Hematopoietic multipotent progenitor cell treated with erythropoietin and hydrocortisone succinate and interleukin-3 and kit ligand, for 17 days (in vitro differentiated cells): ENCODE measurements at places on chromosomes 2 and 18.

- no peak for DNase-seq
Observed at GRCh38 chr2:168156661-168157060, 90.7 kb downstream of the STK39 start.

DNA sequence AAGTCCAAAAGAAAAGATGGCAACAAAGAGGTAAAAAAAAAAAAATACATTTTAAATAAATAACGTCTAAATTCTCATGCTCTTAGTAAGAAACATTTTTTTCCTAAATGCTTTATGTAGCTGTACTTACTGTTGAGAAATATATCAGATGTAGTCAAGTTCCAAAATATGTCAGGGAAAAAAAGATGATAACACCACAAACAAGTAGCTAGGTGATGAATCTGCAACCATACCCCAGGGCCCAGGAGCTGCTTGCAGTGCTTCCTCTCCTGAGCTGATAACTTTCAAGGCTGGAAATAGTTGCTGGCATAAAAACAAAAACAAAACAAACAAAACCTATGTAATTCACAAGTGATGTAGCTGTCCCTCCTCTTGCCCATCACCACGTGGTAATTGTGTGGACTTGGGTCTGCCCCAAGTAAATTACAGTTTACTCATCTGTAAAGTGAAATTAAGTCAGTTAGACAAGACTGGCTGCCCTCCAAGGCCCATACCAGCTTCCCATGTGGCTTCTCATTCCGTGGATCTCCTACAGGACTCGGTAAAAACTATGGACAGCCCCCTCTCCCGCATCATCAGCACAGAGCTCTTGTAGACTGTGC lies 82.6 kb downstream of the SP100 start:
- no peak for DNase-seq

DNA sequence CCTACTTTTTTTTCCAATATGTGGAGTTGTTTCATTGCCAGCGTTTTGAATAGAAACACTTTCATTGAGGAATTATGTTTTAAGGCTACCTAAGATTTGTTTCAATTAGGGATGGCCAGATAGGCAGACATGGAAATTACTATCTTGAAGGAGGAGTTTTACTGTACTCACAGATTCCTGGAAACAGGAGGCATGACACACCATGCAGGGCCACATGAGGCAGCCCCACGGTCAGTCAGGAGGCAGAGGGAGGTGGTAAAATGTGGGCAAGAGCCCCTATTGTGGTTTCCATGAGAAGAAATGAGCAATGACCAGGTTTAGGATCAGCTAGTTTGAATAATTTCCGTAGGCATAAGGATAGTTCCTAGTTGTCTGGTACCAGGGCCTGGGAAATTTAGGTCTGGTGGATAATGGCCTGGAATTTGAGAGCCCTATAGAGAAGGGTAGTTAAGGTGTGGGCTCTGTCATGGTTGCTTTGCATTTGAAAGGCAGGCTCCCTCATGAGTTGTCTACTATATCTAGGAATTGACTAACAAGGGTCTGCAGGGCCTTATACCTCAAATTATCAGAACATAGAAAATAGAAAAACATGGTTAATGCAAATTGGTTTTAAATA lies 360.0 kb upstream of the KCNJ3 start:
- no peak for DNase-seq

DNA sequence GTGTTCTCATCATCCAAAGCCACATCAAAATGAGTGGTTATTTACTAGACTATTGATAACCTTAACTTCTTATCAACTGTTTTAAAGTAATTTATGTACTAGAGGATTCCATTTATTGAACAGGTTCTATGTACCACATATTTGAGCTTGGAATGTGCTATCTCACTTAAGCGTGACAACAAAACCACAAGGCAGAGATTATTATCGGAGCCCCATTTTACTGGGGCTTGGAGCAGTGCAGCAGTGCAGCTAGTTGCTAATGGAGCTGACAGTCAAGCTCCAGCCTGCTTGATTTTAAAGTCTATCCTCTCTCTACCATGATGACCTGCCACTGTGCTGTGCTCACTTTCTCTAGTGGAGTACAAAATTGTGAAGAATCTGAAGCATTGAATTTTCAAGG lies 24.6 kb downstream of the GCG start:
- no peak for DNase-seq

DNA sequence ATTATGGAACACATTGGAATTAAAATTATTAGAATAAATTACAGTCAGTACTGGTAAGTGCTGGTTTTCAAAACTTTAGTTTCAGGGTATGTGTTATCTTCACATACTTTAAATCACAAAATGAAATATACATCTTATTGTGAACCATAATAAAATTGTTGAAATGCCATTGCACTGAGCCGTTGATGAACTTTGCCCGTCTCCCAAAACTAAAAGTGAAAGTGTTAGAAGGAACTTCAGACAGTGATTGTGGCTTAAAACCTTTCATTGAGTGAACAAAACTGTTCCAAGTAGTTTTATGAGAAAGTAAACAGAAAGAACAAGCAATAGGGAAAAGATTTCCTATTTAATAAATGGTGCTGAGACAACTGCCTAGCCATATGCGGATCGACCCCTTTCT lies 811.6 kb downstream of the PLCL1 start:
- no peak for DNase-seq
